ENCODE measurements at places on chromosomes 6 and 20.

GRCh38 chr6:24720131-24720603 lies 1.2 kb upstream of the C6orf62 start:
- peak; percentile 68 for DNase-seq

DNA sequence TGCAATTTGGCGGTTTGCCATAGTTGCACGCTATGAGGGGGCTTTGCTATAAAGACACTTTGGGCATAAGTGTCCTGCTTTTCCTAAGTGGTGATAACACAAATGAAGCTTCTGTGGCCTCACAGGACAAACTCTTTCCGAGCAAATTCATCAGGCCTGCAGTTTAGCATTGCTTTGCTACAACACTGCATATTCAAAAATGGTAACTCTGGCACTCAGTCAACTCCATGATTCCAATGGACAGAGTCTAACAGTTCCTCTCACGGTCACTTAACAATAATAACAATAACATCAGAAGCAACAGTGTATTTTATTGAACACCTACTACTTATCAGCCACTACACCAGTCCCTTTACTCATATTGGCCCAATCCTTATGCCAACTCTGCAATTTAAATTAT lies 222.5 kb downstream of the FRK start:
- no peak for DNase-seq

- DNase-seq = no peak
Observed at GRCh38 chr20:18983796-18984195, 170.2 kb downstream of the SCP2D1 start.

DNA sequence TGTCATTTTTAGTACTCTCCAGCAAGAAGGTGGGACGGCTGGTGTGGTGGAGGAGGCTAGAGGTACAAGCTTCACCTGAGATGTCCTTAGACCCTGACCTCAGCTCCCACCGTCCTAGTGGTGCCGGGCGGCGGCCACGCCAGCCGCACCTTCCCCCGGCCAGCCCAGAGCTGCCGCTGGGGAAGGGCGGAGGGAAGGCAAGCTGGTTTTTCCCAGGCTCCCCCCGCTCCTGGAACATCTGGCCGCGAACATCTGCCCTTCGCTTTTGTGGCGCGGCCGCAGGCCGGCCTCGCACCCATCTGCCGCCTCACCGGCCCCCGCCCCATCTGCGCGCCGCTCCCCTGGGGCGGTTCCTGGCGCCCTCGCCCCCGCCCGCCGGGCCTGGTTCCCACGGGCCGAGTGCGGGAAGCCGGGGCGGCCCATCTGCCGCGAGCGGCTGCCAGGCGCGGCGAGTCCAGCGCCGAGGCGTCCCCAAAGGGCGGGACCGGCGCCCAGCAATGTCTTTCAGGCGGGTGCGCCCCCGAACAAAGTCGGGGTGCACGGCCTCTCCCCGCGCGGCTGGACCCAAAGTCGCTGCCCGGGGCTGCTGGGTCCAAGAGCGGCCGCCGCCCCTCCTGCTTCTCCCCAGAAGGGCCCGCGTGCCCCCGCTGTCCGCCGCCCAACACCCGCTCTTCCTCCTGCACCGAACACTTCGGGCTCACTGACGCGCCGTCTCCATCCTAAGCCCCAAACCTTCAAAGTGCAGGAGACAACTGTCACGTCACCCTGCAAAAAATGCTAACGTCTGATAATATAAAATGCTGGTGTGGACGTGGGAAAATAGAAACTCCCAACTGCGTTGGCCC lies 17.3 kb upstream of the ID1 start:
- DNase-seq = peak; percentile 57

DNA sequence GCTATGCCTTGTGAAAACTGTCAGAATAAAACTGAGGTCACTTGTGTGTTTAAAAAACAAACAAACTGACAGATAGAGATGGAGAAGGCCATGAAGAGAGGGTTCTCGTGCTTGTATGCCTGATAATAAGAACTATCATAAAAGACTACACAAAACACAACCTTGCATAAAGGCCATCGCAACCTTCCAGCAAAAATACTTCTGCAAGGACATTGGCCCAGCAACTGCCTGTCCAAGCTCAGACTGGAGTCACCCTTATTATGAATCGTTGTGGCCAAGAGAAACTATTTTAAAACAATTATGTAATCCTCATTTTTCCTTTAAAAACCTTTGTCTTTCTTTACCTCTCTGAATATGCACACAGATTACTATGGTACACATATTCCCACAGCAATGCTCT lies 93.0 kb upstream of the SMLR1 start:
- DNase-seq = no peak

DNA sequence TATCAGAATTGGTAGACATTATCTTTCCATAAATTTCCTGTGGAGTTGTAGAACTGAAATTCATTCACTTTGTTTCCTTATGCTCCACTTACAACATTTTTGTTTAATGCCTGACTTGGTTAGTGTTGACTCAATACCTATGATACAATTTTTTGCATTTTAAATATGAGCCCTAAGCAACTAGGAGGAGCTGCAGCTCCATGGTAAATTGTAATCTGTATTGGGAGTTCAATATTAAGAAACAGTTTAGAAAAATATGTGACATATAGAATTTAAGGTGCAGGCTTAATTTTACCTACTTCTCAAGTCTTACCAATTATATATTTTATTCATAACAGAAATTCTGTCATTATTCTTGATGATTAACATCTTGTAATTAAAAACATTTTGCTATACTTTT lies 868.3 kb downstream of the EYS start:
- no peak for DNase-seq

GRCh38 chr6:82246802-82247504 lies 591 bp downstream of the IBTK start:
- peak; percentile 78 for DNase-seq

GRCh38 chr6:90083891-90084290 lies 189.6 kb downstream of the GJA10 start:
- no peak for DNase-seq

DNA sequence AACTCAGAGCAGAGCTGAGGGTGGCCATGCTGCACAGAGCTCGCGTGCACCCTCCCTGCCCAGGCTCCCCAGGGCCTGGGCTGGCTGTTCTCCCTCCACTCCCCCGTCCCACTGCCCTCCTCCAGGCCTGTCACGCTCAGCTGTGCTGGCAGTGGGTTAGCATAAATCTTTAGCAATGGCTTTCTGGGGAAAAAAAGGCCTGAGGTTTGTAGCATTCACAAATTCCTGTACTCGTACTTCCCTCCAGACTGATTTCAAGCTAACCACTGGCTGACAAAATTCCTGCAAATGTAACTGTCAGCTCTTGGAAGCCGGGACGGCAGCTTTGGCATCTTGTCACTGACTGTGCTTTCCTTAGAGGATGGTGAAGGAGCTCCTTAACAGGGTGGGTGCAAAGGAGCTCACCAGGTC lies 22.3 kb upstream of the SMOC2 start:
- DNase-seq = no peak

DNA sequence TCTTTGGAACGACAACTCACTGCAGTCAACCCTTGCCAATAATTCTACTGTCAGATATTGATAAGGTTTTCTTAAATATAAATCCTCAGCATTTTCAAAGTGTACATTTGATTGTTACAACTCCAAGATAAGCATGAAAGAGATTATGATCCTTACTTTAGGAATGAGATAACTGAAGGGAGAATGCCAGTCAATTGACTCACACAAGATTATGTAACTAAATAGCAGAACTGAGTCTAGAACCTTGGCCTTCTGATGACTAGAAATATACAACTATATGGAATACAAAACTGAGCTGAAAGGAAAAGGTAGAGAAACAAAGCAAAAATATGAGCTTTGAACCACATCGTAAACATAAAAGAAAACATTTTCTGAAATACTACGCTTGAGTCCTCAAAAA lies 26.9 kb upstream of the STXBP5 start:
- peak; percentile 63 for DNase-seq

DNA sequence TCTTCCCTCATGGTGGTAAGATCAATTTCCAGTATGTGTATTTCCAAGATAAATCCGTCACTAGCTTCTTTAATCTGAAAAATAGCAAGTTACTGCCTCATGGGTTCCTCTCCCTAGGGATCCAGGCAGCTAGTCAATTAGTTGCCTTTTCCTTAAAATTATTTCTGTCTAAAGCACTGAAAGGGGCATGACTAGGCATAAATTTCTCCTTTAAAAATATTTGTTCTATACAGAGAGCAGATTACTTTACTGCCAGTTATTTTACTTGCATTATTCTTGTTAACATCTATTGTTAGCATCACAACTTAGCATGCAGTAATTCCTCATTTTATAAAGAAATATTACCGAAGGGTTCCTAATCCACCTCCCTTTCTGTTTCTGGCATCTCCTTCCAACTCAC lies 1.4 kb downstream of the MTCL3 start:
- DNase-seq = no peak

All from EH (cell line).